Thoracic aorta (tissue), 2 donors: ENCODE measurements at places on chromosomes 13 and 19.

DNA sequence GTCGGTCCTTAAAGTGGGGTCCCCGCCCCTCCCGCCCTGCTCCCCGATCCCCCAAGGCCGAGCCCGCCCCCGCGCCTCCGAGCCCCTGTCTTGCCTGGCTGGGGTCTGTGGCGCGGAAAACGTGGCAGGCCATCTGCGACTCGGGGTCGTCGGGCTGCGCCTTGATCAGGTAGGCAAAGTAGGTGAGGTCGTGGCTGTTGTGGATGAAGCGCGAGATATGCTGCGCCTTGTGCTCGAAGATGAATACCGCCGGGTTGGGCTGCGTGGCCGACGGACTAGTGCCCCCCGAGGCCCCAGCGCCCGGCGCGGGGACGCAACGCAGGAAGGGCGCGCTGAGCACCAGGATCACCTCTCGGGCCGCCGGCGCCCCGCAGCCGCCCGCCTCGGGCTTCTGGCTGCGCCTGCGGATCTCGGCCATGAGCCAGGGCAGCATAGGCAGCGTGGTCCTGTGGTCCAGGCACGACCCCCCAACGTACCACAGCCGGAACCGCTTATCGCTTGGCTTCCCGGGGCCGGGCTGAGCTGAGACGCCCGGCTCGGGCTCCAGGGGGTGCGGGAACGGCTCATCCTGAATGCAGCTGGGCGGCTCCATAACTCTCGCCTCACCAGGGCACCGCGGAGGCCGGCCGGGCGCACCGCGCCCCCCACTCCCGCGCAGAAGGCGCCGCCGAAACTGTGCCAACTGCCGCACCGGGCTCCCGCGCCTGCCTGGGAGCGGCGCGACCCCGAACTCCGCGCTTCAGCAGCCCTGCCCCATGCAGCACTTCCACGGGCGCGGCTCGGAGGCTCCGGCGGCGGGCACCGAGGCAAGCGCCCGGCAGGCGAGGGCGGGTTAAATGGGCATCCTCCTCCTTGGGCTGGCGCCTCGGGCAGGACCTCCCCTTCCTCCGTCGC is 546 bp downstream of the TBC1D4 start:
- no peak for DNase-seq

DNA sequence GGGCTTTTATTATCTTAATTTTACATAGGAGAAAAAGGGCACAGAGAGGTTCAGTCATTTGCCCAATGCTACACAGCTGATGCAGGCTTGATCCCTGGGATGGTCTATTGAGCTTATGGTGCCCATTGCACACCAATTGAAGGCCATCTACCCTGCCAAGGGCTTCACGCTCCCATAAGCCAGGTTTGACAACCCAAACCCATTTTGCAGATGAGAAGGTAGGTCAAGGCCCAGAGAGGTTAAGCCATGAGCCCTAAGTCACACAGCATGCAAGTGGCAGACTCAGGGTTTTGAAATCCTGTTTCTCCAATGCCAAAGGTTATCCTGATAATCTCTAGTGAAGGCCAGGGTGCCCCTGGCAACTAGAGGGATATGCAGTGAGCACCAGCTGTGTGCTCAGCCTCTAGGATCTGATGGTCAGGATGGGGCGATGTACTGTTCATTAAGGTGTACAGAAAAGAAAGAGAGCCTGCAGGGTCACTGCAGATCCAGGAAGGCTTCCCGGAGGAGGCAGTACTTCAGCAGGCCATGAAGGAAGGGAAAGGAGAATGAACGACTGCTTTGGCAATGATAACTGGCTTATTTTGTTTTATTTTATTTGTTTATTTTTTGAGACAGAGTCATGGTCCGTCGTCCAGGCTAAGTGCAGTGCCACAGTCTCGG is 8.1 kb downstream of the CREB3L3 start:
- no peak for DNase-seq

DNA sequence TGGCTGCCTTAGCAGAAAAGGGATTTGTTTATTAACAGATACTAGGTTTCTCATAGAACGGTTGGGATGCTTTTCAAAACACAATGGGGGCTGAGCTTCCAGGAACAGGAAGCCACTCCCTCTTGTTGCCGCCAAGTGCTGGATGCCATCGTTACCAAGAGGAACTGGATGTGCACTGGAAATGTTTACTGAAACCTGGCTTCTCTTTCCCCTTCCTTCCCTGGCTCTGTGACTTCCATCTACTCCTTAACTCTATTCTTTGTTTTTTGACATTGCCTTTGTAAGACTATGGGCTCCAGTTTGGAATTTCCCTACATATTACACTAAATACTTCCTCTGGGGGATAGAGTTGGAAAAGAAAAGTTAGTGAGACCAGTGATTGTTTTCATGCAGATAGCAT is 11.7 kb upstream of the KL start:
- DNase-seq = no peak

DNA sequence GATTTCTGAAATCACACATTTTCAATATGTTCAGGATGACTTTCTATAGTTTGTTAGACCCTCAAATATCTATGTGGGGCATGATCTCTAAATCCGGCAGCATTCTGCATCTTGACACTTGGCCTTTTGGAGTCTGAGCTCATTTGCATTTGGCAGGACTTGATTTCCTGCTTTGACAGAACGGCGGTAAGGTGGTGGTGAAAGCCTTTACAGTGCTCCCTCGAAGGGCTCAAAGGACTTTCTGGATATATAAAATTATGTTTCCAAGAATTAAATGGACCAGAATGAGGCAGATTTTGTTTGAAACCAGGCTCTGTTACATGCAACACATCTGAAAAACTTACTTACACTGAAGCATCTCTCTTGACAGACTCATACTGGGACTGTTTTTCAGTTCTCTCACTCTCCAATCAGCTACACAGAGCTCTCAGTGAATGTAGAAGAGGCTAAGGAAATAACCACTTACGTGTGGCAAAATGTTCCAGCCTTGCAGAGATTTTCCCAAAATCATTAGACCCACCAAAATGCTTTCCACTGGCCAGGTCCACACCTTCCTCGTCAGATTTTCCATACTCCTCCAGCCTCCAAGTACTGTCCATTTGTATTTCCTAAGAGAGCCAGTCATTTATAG is 207.2 kb downstream of the SPRY2 start:
- no peak for DNase-seq

DNA sequence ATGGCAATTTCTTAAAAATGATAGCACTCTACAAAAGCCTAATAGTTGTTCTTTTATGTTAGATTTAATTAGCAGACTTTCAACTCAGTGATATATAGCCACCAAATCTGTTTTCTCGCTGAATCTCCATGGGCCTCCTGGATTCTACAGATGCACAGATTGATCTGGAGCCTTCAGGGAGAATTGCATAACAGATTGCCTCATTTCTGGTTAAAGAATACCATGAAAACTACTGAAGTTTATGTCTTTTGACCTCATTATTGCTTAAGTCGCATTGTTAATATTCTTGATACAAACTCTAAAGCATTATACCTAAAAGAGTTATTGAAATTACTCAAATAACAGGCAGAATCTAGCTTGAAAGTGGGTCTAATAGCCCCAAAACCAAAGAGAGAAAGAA is 53.7 kb upstream of the PRR20A start:
- no peak for DNase-seq

- DNase-seq = no peak
Observed at GRCh38 chr19:8451885-8452284, 7.1 kb downstream of the HNRNPM start.

GRCh38 chr19:38891771-38892170 is 7.6 kb downstream of the SIRT2 start:
- DNase-seq = no peak

DNA sequence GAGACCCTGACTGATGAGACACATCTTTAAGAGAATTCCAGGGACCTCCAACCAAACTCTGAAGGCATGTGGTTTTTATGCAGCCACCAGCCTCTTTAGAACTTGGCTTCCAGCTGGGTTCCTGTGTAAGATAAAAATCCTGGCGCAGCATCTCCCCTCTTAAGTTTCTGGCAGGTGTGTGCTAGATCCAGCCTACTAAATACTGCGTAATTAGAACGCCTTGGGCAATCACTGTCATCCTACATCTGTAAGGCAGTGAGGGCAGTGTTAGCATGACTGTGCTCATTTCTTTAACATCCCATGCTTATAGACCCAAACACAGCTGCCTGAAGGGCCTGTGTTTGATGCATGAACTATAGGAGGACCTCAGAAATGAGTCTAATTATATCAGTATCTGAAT is 173.5 kb upstream of the OBI1 start:
- no peak for DNase-seq

GRCh38 chr19:46620267-46620666 is 4.6 kb downstream of the PTGIR start:
- no peak for DNase-seq

DNA sequence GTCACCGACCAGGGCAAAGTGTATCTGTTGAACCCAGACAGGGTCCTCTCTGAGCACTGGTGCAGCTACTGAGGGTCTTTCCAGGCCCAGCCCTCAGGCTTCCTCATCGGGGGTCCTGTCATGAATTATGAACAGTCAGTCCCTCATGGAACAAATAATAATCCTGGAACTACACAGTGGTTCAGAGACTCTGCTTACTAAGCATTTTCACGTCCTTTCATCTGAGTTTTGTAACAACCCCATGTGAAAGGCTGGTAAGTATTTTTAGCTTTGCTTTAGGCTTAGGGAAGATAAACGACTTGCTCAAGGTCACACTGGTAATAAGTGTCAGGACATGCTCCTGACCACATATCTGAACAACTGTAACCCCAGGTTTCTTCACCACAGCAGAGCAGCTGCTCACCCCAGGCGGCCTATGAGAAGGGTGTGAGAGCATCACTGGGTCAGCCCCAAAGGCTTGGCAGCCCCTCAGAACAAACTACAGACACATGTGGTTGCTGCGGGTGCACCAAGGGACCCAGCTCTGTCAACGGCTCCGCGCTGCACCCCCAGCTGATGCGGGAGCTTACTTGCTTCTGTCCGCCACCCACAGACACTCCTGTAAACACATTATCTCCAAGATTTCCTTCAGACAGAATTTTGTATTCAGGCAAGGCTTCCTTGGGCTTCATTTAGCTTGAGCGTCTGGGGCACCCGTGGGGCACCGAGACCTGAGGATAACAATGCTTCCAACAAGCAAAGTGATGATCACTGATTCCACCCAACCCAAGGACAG is 19.4 kb upstream of the GSX1 start:
- no peak for DNase-seq

- no peak for DNase-seq
Observed at GRCh38 chr13:100508996-100509395, 79.6 kb downstream of the GGACT start.

GRCh38 chr19:13190781-13191540 is 40.8 kb downstream of the IER2 start:
- no peak for DNase-seq

- no peak for DNase-seq
Observed at GRCh38 chr13:85661675-85662074, 137.5 kb downstream of the SLITRK6 start.

GRCh38 chr19:47303966-47304365 is 5.7 kb upstream of the C5AR1 start:
- no peak for DNase-seq
